Glomerular endothelial cell (primary cell): ENCODE measurements at places on chromosomes 4 and X. TPM values are rescaled to one million over a fixed set of nuclear protein-coding genes. Genes with fewer than 3 reads are reported as not detected.

CXCL1 gene
- total RNA-seq, result 149 and 404 TPM in 2 replicates

RBM46 gene
- not detected in 2 replicates for total RNA-seq

SERTM2 gene
- not detected in 2 replicates for total RNA-seq

LAMTOR3 gene
- total RNA-seq, result 32.4 and 37.7 TPM in 2 replicates

USP38 gene
- 22.8 and 25.8 TPM in 2 replicates for total RNA-seq
